HuH-7.5 (cell line): ENCODE measurements at places on chromosomes 3 and 15.

DNA sequence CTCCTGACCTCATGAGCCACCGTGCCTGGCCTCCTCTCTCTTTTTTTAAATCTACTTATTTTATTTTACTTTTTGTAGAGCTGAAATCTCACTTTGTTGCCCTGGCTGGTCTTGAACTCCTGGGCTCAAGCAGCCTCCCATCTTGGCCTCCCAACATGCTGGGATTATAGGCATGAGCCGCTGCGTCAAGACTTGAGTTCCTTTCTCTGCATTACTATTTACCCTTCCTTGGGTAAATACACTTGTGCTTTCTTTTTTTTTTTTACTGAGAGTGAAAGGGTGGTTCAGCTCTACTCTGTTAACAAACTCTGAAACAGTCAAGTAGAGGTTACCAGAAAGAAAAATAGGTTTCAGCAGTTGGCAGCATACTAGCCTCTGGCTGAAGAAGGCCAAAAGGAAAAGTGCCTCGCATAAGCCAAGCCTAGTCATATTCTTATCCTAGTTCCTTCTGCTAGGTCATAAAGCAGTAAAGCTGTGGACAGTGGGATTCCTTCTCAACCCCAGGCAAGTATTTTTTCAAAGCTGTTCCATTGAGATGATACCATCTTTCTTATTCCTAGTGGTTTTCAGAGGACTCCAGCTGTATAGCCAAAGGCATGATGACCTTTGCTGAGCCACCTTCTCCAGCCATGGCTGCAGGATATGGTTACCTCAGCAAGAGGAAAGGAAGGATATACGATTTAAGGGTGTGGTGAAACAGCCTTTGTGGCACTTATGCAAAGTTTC lies 135.1 kb downstream of the RBPMS2 start:
- DNase-seq = no peak

DNA sequence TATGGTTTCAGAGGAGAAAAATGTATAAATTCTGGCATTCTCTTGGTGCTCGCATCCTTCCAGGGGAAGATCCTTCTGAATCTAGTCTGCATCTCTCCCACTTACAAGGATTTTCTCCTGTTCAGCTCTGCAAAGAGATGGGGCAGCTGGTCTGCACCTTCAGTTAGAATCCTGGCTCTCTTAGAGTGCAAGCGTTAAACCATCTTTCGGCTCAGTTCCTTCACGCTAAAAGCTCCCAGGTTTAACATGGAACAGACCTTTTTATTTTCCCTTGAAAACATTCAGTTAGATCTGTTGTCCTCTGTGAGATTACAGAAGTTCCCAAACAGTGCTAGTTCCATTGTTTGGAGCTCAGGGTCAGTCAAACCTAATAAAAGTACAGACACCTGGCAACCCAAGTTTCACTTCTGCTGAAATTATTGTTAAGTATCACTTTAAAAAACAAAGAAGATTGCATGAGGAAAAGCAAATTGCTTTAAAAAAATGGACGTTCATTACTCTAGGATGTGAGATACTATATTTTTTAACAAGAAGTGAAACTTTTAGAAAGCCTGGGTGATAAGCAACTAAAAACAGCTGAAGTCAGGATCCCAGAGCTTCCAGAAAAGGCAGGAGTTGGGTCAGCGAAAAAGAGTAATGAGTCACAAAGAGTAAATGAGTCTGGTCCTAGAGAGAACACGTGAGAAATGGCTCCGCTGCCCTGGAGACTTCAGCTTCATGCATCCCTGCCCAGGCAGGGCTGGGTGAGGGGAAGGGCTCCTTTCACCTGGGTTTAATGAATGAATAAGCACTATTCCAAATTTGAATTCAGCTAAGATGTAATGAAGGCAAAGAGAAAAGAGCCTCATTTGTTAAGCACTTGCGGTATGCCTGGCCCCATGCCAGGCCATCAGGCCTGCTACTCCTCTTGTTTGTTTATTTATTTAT lies 63.3 kb downstream of the ABTB1 start:
- DNase-seq = no peak

- DNase-seq = no peak
Observed at GRCh38 chr3:23161896-23162570, 41.1 kb upstream of the UBE2E2 start.

DNA sequence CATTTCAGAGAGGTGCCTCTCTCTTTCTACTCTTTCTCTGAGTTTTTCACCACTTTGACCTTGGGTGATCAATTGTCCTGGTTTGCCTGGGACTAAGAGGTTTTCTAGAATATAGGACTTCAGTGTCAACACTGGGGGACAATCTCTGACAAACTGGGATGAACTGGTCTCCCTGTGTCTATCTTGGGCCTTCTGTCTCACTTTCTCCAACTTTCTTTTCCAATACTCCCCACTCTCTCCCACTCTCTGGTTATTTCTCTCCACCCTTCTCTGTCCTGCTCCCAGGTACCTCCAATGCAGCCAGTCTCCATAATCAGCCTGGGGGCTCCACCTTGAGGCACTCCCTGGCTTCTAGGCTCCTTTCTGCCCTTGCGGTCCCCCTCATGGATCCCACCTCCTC lies 4.7 kb upstream of the ITGA11 start:
- DNase-seq = no peak

DNA sequence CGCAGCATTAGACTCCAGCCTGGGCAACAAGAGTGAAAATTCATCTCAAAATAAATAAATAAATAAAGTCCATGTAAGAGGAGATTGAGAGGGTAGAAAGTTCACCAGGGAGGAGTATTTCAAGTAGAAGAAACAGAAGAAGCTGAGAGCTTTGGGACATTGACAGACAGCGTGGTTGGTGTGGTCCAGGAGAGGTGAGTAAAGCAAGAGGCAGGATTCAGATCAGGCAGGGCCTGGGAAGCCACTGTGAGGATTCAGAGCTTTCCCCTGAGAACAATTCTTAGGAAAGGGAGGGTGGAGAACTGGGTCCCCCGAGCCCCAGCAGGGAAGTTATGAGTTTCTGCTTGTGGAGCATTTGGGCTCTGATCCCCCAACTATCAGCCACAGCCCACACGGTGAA lies 54.2 kb upstream of the AMOTL2 start:
- no peak for DNase-seq

DNA sequence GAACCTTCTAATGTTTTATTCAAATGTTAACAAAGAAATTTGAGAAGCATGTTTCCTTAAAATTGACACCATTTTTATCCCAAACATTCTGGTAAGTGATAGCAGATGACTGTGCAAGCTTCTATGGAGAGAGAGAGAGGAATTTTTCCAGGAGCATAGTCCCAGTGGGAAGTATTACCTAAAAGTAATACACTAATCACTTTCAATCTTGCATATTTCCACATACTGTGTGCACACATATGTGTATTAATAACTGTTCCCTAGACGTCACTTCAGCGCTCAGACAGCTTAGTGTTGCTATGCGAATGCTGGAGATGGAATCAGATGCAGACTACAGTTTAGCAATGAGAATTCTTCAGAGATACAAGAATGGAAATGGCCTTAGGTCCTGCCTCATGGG lies 424.3 kb upstream of the TPRG1 start:
- no peak for DNase-seq

DNA sequence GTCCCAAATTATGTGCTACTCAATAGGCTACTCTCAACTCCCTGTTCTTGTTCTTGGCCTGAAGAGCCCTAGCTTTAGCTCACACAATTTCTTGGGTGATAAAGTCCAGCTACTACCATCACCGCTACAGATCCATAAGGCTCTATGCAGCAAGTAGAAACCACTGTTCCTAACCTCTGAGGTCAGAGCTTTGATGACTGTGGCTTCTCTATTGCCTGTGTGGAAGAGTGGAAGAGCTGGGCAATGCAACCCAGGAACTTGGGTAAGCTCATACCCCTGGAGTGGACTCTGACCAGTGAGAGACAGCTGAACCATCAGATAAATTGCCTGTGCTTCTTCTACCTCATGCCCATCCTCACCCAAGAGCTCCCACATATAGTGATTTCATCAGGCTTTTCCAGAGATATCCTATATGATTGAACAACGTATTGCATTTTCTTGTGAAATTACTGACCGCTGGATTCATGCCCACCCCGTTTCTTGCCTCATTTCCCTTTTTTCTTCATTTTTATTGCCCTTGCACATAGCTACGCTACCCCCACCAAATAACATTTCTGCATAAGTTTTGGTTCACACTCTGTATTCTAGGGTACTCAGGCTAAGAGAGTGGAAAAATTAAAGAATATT lies 172.3 kb upstream of the MBNL1 start:
- no peak for DNase-seq

- DNase-seq = no peak
Observed at GRCh38 chr15:59260090-59260489, 53.4 kb downstream of the LDHAL6B start.

DNA sequence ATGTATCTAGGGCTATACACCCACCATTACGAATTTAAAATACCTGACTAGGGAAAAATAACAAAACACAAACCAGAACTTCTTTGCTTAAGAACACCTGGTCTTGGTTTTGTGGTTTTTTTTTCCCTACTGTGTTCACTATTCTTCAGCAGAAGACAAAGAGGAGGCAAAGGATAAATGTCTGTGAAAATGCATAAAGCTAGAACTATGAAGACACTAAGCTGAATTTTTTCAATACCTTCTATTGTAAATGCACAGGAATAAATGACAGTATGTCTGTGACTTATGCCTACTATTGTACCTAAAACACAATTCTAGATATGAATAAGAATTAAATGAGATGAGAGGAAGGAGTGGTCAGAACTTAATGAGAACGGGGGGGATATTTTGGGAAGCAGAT lies 86.9 kb downstream of the TBL1XR1 start:
- no peak for DNase-seq

DNA sequence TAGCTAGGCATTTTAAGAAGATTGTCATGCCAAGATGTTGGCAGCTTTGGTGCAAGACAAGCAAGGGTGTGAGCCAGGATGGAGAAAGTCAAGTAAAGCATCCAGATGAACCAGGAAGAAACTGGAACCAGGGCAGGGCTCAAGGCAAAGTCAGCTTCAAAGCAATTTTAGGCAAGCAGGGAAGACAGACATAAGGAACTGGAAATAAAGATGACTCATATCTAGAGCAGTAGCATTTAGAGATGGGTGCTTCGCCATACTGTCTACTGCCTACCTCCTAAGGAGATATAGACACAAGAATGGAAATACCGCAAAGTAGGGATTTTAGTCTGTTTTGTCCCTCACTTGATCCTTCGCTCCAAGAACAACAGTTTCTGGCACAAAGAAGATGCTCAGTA lies 59.9 kb downstream of the RYR3 start:
- no peak for DNase-seq

GRCh38 chr15:38899300-38899699 lies 334.7 kb upstream of the RASGRP1 start:
- no peak for DNase-seq

GRCh38 chr15:40582726-40583246 lies 11.3 kb upstream of the KNL1 start:
- DNase-seq = no peak

DNA sequence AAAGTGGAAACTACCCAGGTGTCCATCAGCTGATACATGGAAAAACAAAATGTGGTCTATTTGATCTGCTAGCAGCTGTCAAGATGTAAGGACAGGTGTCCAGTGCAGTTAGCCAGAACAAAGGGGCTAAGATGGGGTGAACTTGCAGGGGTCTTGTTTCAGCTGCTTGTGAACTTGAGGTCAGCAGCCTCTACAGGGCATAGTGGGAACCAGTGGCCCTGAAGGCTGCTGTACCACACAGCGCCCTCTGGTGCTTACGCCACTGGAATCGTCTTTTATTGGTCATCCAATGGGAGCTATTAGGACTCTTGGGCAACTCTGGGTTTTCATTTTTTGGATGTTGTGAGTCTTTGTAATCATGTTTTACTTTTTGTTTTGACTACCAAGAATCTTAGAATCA lies 62.2 kb upstream of the CTSH start:
- DNase-seq = peak; percentile 70

GRCh38 chr3:149654188-149654601 lies 3.6 kb downstream of the WWTR1 start:
- DNase-seq = no peak

DNA sequence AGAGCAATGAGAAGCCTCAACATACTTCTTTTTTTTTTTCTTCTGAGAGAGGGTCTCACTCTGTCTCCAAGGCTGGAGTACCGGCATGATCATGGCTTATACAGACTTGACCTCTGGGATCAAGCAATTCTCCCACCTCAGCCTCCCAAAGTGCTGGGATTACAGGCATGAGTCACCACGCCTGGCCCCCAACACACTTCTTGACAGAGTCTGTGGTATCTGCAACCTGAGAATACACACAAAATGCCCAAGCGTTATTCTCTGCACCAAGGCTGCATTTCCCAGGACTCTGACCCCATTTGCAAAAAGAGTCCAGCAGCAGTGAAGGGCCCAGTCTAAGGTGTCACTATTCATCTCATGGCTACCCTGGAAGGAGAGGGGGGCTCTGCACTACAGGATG lies 42.7 kb upstream of the BLM start:
- no peak for DNase-seq
